ENCODE measurements at places on chromosomes 11 and 22. TPM values are rescaled to one million over a fixed set of nuclear protein-coding genes. Genes with fewer than 3 reads are reported as not detected.

- no peak for DNase-seq
Measured at GRCh38 chr11:60183591-60184205, 815 bp upstream of the MS4A6A start.

- no peak for DNase-seq
Measured at GRCh38 chr22:16847271-16847670, 22.1 kb upstream of the XKR3 start.

GRCh38 chr11:112174789-112175598, at the start of gene BCO2:
Gene BCO2 (plus strand): TSS chr11:112175512. CDS start chr11:112175602, 90 bp downstream.
- peak; percentile 37 for DNase-seq

DNA sequence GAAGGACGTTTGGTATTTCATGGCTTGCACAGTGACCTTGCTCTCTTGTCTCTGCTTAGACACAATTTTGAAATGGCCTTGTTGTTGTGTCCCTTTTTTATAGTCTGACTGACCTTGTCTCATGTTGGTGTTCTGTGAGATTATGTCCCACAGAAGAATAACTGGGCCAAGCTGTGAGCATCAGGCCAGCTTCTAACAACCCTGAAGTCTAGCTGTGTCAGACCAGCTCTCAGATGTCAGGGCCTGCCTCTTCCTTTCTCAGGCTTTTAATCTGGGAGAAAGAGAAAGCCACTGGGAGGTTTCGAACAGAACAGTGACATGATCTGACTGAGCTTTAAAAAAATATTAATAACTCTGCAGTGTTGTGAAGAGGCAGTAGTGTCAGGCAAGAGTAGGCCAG, 2.0 kb upstream of the UEVLD start:
- DNase-seq = no peak

The NAALAD2 gene
- 5.5 TPM for total RNA-seq

- DNase-seq = no peak
Measured at GRCh38 chr11:102121329-102121728, 11.1 kb downstream of the YAP1 start.

The OR5B21 gene
- total RNA-seq = not detected

DNA sequence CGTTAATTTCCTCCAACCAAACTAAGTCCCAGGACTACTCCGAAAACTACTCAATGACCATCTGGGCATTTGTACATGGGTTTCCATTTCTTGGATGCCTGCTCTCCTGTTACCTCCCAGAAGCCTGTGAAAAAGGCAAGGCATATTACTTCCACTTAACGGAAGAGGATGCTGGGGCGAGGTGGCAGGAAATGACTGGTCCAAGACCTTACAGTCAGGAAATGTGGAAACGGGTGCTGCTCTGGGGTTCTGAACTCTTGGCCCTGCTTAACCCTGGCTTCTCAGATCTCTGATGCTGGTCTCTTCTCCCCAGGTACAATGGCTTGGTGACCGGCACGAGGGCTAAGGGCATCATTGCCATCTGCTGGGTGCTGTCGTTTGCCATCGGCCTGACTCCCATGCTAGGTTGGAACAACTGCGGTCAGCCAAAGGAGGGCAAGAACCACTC, 12.9 kb downstream of the ADORA2A start:
- no peak for DNase-seq

DNA sequence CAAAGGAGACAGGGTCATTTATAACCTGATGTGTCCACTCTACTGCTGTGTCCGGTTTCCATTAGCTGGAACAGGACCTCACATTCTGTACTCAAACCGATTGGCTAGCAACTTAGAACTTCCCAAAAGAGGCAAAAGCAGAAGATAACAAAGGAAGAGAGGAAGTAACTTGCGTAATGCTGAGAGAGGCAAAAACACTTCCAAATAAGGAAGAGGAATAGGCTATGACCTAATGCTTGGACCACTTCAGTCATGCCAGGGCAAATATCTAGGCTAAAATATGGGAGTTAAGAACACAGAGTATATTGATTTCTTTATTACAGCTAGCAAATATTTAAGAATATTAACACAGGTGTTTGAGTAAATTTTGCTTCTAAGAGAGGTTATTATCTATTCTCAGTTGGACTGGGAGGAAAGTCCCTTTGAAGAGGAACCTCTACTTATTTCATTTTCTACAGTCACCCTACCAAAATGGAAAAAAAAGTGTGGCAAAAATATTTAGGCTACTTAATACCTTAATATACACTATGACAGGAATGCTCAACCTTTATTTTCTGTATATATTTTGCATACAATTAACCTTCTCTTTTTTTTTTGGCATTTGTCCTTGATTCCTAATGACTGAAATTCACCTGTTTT, 499.8 kb upstream of the CHORDC1 start:
- DNase-seq = no peak

GRCh38 chr11:64870176-64870892, 8.1 kb downstream of the EHD1 start:
- DNase-seq = peak; percentile 40

- DNase-seq = no peak
Measured at GRCh38 chr11:45984192-45984591, 61.7 kb downstream of the LARGE2 start.

DNA sequence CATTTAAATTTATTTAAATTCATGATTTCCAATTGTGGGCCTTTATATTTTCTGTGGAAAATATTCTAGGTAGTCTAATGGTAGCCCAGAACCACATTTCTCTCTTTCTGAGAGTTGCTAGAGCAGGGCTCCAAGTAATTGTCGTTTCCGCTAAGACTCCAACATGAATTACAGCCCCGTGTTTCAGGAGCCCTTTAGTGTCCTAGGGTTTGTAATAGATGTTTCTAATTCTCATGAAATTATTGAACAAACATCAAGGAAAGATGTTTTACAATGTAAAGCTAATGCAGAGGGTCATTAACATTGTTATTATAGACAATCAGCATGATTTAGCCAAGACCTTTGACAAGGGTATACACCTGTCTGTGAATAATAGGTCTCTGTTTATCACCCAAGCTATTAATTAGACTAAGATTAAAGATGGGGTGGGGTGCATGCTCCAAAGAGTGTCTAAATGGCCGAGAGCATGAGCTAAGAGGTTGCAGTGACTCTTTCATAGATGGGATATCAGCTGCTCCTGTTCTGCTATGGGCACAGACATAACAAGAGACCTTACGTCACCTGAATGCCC, 81.8 kb upstream of the NTM start:
- no peak for DNase-seq

Measured in progenitor cell of endocrine pancreas (in vitro differentiated cells).